ENCODE measurements at places on chromosomes 7 and 10. TPM values are rescaled to one million over a fixed set of nuclear protein-coding genes. Genes with fewer than 3 reads are reported as not detected.

The KNDC1 gene
- total RNA-seq: 3.2 TPM

The ODAD2 gene
- total RNA-seq: 53.3 TPM

The TMEM236 gene
- total RNA-seq: 0.05 TPM

- no peak for DNase-seq
Measured at GRCh38 chr10:57769298-57769697, 498.4 kb downstream of the IPMK start.

DNA sequence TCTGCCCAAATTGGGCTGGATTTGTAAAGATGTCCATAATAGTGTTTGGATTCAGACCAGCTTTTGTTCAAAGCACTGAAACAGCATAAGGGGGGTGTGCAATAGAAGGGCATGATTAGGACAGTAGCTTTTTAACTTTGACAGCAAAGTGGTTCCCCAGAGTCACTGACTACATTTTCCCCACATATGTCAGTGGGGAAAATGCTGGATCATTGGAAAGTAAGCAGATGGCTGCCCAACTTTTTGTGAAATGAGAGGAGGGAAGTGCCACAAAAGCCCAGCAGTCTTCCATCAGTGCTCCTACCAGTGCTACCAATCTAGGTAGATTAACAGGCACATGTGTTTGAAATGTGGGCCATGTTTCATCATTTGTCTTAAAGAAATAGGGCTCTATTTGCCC lies 162.8 kb downstream of the FZD1 start:
- no peak for DNase-seq

The RBP3 gene
- not detected for total RNA-seq

GRCh38 chr7:25665374-25665773 lies 437.1 kb upstream of the NPVF start:
- no peak for DNase-seq

GRCh38 chr10:63547628-63548360 lies 26.6 kb downstream of the REEP3 start:
- no peak for DNase-seq

The GPR22 gene
- not detected for total RNA-seq

DNA sequence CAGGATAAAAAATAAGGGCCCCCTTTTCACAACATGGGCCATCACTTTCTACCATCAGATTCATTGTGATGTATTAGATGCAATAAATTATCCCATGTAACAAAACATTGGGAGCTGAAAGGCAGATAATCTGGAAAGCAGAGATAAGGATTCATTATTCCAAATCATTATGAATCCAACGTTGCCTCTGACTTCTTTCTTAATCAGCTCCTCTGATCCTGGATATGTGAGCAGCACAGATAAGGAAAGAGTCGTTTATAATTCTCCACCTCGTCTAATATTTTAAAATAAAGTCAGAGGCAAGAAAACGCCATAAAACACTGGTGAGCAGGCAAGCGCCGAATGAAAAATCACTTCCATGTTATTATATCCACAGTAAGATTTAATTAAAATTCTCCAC lies 13.8 kb upstream of the GATA3 start:
- DNase-seq: no peak

GRCh38 chr10:67527351-67527750 lies 168.6 kb downstream of the CTNNA3 start:
- no peak for DNase-seq

- no peak for DNase-seq
Measured at GRCh38 chr7:46982928-46983327, 599.0 kb downstream of the TNS3 start.

GRCh38 chr10:48649349-48649944 lies 35.2 kb upstream of the WDFY4 start:
- DNase-seq: no peak

DNA sequence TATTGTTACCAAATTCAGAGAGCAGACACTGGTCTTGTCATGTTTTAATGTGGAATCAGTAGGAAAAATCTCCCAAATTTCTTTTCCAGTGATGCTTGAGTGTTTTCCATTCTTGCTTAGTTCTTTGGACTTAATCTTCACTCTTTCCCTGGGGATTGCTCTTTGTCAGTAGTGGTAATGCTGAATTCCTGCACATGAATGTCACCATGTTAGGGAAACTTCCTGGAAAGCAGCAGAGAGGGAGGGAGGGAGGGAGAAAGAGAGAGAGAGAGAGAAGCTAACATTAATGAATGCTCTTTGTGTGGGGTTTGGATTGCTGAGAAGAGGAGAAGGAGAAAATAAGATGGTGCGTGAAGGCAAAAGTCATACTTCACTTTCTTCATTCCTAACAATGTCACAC lies 295.3 kb upstream of the COBL start:
- no peak for DNase-seq

DNA sequence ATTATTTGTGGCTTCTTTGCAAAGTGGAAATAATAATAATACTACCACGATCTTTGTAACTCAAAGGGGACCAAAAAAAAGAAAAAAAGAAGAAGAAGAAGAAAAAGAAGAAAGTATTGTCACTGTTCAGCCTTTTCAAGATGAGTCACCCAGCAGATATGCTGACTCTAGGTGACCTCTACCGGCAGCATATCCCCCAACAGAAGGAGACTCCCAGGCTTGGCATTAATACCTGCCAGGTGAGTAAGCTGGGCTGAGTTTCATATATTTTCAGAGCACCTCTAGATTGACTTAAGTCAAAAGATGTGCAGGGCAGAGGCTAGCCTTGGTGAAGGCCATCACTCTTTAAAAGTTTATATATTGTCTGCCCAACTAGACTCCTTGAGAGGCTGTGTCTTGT lies 30.4 kb upstream of the GPR26 start:
- DNase-seq: no peak

The FOXP2 gene
- total RNA-seq: 0.12 TPM

DNA sequence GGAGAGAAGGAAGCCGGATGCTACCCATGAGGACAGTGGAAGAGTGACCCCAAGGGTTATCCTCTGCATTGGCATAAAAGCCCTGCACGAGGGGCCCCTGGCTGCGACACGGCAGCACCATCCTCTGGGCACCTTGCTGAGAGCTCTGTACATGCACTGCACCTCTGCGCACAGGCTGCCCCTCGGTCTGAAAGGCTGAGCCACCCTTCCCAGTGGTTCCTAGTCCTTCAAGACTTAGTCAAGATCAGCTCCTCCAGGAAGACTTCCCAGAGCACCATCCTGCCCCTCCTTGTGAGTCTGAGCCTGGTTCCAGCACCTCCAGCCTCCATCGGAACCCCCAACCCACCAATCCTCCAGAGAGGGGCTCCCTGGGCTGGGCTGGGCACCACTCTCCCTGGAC lies 37.9 kb upstream of the CNPY1 start:
- DNase-seq: no peak

- no peak for DNase-seq
Measured at GRCh38 chr7:136869001-136869961, 829 bp downstream of the CHRM2 start.

The ANKRD30A gene
- not detected for total RNA-seq

DNA sequence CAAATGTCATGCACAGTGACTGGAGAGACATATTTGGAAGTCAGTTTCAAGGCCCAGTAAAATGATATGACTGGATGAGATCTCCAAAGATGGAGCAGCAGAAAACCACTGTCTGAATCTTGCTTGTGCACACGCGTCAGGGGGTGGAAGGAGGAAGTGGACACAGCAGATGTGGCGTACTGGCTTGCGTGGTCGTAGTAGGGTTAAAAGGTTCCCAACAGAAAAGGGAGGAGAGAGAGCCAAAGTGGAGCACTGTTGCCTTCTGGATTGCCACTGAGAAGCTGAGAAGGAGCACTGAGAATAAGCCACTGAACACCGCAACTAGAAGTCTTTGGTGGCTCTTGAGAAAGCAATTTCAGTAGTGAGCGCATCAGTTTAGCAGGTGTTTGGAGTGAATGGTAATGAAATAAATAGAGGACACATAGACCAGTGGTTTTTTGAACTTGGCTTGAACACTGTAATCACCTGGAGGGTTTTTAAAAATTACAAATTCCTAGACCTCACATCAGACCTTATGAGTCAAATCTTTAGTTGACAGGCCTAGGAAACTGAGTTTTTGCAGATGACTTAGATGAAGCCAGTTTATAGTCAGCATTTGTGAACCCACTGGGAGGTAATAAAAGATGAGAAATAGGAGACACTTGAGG lies 227.3 kb downstream of the PTEN start:
- no peak for DNase-seq

GRCh38 chr10:19993714-19994315 lies 177.6 kb downstream of the PLXDC2 start:
- DNase-seq: no peak

The NKX2-3 gene
- 1.2 TPM for total RNA-seq

DNA sequence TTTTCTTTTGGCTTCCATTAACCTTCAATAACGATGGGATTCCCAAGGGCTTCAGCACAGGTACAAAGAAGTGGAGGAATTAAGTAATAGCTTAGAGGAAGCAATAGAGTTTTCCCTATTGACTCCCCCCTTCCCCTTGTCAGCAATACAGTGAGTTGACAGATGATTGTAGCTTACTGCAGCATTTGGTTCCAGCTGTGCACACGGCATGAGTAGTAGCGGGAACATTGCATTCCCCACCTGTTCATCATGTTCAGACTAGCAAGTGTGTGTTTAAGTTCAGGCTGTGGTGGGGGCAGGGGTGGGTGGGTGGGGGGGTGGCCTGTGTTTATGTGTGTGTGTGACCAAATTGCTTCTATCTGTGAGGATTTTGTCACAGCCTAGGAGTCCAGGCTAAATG lies 4.6 kb upstream of the ADRA2A start:
- no peak for DNase-seq

The FAM180A gene
- not detected for total RNA-seq

DNA sequence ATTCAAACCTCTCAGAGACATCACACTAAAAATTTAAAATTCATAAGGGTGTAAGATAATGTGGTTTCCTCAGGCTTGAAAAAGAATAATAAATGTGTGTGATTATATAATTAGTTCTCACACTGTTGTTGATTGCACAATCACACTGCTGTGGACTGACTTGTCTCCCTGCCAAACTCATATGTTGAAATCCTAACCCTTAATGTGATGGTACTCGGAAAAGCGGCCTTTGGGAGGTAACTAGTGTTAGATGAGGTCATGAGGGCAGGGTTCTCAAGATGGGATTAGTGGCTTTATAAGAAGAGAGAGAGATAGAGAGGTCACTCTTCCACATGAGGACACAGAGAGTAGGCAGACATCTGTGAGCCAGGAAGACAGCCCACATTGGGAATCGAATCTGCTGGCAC lies 128.5 kb upstream of the COL1A2 start:
- no peak for DNase-seq

DNA sequence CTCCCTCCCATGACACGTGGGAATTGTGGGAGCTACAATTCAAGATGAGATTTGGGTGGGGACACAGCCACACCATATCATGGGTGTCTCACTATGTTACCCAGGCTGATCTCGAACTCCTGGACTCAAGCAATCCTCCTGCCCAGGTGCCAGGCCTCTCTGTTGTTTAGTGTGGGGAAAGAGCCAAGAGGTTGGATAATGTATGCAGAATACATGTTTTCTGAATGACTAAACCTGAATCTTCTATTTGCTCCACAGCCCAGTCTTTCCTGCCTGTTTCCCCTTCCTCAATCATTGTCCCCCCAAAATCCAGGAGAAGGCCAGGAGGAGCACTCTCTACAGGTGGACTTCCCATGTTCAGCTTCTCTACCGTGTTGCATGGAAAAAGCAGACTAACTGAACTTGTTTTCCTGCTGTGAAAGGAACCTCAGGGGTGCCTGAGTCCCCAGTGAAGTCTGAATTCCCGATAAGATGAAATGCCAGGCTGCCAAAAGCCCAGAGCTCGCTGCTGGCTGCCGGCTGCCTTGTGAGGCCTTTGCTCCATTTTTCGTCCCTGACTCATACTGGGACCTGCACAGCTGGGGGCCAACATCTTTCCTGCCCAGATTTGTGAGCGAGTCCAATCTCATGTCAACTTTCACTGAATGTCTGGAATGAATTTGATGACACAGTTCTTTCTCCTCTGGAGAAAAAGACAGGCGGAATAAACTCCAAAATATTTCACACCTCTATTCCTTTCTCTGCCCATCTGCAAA lies 588.0 kb downstream of the CALN1 start:
- DNase-seq: peak; percentile 21

DNA sequence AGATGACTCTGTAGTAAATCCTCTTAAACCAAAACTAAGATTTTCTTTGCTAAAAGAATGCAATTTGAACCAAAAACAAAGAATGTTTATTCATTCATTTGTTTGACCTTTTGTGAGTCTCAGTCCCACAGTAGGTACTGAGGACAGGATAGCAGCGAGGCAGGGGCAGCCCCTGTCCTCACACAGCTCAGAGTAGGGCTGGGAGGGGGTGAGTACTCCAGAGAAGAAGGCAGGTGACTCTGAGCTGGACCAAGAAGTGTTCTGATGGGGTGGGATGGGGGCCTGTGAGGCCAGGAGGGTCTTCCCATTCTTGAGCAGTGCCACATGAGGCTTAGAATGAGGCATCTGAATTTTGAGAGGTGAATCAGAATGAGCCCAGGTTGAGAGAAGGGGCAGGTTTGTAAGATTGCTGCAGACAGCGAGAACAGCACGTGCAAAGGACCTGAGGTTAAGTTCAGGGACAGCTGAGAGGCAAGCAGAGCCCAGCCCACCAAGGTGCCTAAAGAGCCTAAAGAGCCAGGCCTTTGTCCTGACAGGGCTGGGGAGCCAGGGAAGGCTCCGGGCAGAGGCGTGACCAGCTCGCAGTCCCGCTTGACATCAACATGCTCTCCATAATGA lies 56.9 kb upstream of the CHST15 start:
- no peak for DNase-seq

- DNase-seq: no peak
Measured at GRCh38 chr10:93336110-93336509, 146.0 kb downstream of the MYOF start.

The PBLD gene
- total RNA-seq: 9.2 TPM

The P4HA1 gene
- total RNA-seq: 95.5 TPM

DNA sequence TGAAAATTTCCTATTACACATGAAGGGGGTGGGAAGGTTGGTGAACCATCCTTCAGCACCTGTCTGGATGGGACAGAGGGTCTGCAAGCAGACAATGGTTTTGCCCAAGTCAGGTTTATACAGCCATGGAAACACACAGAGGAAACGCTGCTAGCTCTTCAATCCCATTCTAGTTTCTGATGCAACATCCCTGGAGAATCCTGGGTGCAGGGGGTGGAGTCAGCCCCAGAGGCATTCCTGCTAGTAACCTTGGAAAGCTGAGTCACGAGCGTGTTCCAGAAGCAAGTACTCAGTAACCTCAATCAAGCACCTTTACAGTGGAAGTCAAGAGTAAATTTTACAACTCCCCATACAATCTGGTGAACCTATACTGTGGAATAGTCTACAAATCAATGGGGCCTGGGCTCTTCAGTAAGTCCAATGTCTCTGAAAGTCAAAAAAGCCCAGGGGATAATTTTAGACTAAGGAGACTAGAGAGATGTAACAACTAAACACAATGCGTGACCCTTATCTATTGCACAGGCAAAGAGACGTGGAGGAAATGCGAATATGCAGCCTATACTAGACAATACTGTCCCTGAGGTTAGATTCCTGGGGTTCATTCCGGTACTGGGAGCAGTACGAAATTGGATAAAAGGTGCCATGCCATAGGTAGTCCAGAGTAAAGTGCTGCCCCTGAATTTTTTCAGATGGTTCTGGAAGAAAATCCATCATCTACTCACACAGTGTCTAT lies 95.4 kb downstream of the ZRANB1 start:
- DNase-seq: peak; percentile 82

Data from A172 (cell line).